ENCODE measurements at places on chromosomes 16 and 17.
A peak's percentile ranks its signal among the peaks of the same experiment; 100 is the strongest.

GRCh38 chr16:73010150-73010676 is 37.7 kb downstream of the ZFHX3 start:
- no peak for DNase-seq

DNA sequence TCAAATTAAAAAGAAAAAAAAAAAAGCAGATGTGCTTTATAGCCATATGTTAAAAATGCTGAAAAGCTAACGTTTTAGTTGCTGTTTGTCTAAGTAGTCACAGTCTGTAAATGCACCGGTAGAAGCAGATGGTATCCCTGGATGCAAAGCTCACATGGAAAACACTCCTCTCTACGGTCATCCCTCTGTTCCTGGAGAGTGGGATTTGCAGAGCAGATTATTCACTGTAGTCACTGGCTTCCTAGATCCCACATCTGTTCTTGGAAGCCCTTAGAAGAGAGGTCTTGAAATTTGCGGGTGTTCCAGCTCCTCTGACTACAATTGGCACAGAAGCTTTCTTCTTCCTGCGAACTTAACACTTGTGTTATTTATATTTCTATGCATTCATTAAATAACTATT is 186.6 kb downstream of the PMP22 start:
- DNase-seq = no peak

DNA sequence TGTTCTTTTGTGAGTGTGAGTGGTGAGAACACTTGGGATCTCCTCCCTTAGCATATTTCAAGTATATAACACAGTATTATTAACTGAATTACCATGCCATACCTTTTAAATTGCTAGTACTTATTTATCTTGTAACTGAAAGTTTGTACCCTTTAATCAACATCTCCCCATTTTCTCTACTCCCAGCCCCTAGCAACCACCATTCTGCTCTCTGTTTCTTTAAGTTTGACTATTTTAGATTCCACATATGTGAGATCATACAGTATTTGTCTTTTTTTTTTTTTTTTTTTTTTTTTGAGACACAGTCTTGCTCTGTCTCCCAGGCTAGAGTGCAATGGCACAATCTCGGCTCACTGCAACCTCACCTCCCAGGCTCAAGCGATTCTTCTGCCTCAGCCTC is 117.6 kb upstream of the CACNG3 start:
- DNase-seq = no peak

DNA sequence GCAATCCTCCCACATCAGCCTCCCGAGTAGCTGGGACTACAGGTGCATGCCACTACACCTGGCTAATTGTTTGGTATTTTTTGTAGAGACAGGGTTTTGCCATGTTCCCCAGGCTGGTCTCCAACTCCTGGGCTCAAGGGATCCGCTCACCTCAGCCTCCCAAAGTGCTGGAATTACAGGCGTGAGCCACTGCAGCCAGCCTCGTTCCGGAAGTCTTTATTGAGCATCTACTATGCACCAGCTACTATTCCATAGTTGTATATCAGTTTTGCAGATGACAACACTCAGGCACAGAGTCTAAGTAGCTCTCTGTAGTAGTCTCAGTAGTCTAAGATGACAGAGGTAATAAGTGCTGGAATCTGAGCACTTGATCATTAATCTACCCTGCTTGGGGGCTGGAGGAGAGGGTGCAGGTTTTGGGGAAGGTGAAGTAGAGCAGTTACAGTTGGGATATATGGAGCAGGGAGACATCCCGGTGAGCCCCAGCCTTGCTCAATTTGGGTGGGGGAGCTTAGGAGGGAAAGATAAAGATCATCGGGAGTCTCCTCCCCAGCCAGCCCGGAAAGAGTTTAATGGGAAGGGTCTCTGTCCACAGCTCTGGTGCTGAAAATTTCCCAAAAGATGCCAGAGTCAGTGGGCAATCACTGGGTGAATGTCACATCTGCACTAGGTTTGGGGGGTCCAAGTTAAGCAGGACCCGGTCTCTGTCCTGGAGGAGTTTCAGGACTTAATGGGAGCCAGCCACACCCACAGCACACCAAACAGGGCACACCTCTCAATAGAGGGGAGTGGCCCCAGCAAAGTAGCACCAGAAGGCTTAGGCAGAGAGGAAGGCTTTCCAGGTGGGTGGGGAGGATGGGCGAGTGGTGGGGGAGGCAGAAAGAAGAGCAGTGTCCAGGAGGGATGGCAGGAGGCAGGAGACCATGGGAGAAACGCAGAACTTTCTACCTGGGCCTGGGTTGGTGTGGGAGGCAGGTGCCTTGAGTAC is 1.7 kb downstream of the OTOP3 start:
- no peak for DNase-seq

- no peak for DNase-seq
Observed at GRCh38 chr17:39750131-39751015, 12.6 kb downstream of the GRB7 start.

DNA sequence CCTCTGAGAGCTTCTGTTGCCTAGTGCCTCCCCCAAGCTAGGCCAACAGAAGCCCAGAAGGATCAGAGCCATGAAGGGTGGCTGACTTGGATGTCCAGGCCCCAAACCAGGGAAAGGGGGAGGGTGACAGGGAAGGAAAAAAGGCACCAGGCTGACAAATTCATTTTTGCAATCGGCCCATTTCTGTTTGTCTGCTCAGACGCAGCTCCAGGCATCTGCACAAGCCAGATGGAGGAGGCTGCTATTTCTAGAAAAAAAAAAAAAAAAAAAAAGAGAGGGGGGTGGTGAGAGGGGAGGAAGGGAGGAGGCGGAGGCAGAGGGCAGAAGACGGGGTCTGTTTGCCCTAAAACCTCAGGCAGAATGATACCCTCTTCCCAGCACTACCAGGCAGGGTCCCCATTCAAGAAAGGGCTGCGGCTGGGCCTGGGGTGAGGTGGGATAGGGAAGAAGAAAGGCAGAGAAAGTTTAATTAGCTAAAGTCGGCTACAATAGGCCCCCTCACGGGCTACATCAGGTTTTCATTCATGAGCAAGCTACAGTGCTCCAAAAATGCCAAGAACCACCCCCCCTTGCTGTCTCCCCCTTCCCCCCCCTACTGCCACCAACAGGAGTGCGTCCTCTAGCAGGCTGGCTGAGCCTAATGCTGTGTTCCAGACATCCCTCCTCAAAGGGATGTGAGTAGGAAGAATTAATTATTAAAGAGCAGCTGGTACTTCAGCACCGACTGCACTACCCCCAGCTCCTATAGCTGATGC is 2.4 kb downstream of the HDAC5 start:
- DNase-seq = no peak

GRCh38 chr16:30844671-30845449 is 49.0 kb downstream of the BCL7C start:
- peak; percentile 92 for DNase-seq

GRCh38 chr17:17189559-17189958 is 16.6 kb downstream of the PLD6 start:
- DNase-seq = no peak

DNA sequence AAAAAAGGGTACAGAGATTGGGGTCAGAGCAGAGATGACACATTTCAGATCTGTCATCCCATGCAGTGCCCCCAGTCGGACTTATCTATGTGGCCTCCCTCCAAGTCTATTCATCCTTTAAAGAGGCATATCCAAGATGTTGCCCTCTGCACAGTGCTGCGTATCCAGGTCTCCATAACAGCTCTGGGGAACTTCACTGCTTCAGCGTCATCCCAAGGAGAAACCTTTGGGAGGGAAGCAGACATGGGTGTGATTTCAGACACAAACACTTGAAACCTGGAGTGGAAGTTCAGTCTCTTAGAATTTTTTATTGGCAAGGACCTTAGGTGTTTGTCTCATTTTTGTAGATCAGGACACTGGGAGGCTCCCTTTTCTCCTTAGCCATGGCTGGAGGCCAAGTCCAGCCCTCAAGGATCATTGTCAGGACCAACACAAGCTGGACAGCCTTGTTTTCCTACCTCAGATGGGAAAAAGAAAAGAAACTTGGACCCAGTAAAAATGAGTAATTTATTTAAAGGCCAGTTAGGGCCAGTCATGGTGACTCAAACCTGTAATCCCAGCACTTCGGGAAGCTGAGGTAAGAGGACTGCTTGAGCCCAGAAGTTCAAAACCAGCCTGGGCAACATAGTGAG is 23.9 kb upstream of the NLK start:
- DNase-seq = no peak

Data from hematopoietic multipotent progenitor cell treated with erythropoietin and hydrocortisone succinate and interleukin-3 and kit ligand, for 17 days (in vitro differentiated cells).